ENCODE measurements at places on chromosomes 13 and 19.

DNA sequence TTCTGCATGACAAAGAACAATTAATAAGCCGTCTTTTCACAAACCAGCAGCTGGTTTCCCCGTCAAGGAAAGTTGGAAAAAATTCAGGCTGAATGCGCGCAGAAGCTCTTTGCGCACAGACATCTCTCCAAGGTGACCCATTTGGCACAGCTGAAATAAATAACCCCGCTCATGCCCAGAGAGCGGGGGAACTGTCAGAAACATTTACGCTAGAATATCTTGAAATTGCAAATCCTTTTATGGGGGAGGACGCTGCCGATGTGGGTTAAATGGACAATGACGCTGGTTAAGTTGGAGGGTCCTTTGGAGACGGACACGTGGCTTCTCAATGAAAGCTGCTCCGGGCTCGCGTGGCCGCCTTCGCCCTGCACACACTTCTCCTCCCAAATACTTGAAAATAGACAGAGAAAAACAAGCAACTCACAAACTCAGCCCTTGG, 30.6 kb downstream of the GSX1 start:
- DNase-seq, result no peak

GRCh38 chr13:83086948-83087347, 795.3 kb downstream of the SLITRK1 start:
- no peak for DNase-seq

DNA sequence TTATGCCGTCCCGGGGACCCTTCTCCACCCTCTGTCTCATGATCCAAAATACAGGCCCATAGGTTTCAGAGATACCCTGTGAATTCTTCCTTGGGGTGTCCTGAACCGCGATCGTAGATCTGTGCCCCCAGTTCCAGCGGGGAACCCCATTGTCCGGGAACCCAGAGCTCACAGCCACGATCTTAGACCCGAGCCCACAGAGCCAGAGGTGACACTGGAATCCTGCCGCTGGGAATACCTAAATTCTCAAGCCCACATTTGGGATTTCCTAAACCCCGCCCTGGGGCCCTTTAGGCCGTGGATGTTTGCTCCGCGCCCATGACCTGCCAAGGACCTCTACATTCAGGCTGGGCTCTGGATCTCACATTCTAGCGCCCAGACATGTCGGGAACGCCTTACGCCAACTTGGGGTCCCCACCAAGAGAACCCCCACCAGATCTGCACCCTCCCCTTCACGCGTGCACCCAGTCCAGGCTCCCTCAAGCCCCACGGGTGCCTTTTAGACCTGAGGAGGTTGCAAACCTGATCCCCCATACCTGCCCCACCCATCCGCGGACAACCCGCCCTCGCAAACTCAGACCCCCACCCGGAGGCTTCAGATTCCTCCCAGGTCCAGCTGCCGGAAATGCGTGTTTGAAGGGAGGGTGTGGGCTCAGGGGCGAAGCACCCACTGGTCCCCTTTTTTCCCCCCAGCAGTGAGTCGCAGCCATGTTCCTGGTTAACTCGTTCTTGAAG, 605 bp downstream of the CAPNS1 start:
- DNase-seq, result no peak

DNA sequence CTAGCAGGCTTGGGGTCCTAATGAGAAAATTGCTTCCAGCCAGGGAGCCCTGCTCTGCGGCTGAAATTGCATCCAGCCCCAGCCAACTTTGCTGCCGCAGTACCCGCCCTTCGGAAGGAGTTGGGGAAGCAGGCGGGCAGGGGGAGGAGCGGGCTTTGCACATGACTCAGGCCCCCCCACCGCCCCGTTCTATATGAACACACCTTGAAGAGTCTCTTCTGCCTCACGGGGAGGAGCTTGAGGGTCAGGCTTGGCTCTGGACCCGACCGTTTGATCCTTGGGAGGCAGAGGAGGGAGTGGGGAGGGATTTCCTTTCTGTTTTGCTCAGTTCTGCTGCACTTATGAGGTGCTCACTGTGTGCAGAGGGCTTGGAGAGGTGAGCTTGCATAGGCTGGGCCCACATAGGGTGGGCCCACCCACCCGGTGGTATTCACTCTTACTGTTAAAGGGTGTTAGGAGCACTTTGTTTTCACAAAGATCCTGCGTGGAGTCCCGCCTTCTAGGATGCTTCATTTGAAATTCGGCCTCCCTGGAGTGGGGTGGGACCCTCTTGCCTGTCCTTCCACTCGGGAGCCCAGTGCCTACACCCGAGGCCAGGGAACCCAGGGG, 46.5 kb downstream of the LYL1 start:
- no peak for DNase-seq

GRCh38 chr13:80012251-80012650, 328.7 kb downstream of the SPRY2 start:
- DNase-seq, result no peak

- DNase-seq, result no peak
Measured at GRCh38 chr13:67635754-67636153, 405.6 kb upstream of the PCDH9 start.

GRCh38 chr13:71493189-71493588, 373.8 kb downstream of the DACH1 start:
- DNase-seq, result no peak

GRCh38 chr13:89267734-89268133, 1596.6 kb downstream of the SLITRK5 start:
- DNase-seq, result no peak

- no peak for DNase-seq
Measured at GRCh38 chr13:73335210-73335609, 276.4 kb downstream of the KLF5 start.

GRCh38 chr19:11205939-11206570, 8.7 kb upstream of the KANK2 start:
- no peak for DNase-seq

DNA sequence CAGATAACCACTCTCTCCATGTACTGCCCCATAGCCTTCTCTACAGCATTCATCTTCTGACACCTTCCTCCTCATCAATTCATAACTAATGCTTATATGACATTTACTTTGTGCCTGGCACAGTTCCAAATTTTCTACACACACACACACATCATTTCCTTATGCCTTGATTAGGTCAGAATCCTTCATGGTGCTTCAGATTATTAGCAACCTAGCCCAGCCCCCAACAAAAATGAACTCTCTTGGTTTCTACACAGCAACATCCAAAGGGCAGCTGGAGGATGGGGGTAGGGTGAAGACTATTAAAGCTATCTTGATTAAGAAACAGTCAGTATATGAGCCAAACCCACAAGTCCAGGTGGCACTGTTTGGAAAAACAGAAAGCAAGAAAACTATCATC, 3.7 kb downstream of the RUBCNL start:
- no peak for DNase-seq
